ENCODE measurements at places on chromosomes 1 and 21.

GRCh38 chr1:24586970-24587820 is 31.3 kb downstream of the NCMAP start:
- DNase-seq = peak; percentile 73

DNA sequence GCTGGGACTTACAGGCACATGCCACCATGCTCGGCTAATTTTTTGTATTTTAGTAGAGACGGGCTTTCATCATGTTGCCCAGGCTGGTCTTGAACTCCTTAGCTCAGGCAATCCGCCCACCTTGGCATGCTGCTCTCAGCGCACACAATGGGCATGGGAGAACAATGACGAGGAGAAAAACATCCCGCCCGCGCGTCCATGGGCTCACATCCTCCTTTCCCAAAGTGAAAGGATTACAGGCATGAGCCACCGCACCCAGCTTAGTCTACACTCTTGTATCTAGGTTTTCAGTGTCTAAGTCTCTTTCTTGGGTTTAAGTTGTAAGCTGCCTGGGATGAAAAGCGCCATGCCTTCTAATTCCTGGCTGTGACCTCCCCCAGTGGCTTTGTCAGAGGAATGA is 37.9 kb downstream of the CDK18 start:
- no peak for DNase-seq

- DNase-seq = no peak
Measured at GRCh38 chr21:33902349-33902748, 13.3 kb downstream of the ATP5PO start.

- DNase-seq = no peak
Measured at GRCh38 chr21:34019402-34019801, 54.0 kb upstream of the MRPS6 start.

DNA sequence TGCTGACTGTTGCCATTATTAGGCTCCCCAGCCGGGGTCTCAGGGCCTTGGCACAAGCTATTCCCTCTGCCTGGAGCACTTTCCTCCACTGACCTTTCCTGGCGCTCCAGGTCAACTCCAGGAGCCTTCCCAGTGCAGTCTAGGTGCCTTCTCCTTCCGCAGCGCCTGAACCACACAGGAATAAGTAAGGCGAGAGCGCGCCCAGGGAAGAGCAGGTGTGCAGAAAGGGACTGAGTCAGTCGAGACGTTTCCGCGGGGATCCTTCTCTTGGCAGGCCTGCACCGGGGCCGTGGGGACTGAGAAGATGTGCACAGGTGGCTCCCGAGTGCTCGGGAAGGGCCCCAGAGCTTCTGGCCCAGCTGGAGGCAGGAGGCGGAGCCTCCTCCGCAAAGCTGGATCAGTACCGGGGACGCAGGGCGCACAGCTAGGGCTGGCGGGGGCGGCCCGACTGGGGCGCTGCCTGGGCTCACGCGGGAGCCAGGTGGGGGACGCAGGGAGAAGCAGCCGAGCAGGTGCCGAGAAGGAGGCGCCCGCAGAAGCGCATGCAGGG is 765 bp upstream of the BMP8A start:
- no peak for DNase-seq

GRCh38 chr1:93502571-93502970 is 54.7 kb downstream of the FNBP1L start:
- no peak for DNase-seq

DNA sequence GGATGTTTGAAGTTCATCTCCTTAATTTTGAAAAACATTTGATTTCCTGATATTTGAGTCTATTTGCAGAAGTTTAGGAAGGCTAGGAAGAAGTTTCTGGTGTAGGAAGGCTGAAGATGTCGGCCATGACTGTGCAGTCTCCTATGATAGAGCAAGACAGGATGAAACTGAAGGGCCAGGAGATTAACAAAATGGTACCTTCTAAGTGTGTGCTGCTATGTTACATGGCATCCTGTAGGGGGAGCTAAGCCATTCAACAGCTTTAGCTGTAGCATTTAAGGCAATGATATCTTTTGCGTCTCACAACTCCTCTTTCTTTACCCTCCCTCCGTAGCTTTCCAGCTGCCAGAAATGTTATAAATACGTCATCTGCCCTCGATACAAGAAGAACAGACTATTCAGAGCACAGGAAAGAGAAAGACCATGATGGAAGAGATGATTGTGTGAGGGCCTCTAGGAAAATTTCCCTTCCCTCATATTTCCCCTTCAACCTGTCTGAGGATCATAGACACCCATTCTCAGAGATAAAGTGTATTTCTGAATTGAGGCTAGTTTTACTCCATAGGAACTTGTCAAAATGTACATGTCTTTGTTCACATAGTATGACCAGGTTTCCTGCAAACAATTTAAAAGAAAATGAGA is 61.1 kb downstream of the XCL1 start:
- DNase-seq = peak; percentile 6

- DNase-seq = no peak
Measured at GRCh38 chr1:33141781-33142180, 40.1 kb downstream of the TRIM62 start.

DNA sequence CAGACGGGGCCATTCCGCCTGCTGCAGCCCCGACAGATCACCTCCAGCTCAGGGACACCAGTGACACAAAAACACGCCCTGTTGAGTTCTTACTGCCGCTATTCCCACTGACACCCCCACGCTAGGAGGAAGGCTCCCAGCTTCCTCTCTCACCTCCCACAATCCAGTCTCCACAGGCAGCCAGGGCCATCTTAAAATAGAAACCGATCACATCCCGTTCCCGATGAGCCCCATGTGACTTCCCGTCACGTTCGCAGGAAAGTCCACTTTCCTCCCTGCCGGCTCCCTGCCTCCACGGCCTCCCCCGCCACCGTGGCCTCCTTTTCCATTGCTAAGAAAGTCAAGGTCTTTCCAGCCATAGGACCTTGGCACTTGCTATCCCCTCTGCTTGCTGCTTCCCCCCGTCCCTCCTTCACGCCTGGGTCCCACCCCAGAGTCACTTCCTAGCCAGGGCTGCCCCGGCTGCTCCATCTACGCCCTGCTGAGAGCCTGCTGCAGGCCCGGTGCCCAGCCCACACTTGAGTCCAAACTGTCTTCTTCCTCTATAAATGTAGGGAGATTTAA is 24.0 kb upstream of the DDOST start:
- no peak for DNase-seq

GRCh38 chr1:206634365-206635079 is 814 bp upstream of the DYRK3 start:
- DNase-seq = peak; percentile 66

- no peak for DNase-seq
Measured at GRCh38 chr1:84042461-84042860, 43.5 kb upstream of the TTLL7 start.

- DNase-seq = peak; percentile 50
Measured at GRCh38 chr21:44764319-44765230, 37.0 kb downstream of the UBE2G2 start.

DNA sequence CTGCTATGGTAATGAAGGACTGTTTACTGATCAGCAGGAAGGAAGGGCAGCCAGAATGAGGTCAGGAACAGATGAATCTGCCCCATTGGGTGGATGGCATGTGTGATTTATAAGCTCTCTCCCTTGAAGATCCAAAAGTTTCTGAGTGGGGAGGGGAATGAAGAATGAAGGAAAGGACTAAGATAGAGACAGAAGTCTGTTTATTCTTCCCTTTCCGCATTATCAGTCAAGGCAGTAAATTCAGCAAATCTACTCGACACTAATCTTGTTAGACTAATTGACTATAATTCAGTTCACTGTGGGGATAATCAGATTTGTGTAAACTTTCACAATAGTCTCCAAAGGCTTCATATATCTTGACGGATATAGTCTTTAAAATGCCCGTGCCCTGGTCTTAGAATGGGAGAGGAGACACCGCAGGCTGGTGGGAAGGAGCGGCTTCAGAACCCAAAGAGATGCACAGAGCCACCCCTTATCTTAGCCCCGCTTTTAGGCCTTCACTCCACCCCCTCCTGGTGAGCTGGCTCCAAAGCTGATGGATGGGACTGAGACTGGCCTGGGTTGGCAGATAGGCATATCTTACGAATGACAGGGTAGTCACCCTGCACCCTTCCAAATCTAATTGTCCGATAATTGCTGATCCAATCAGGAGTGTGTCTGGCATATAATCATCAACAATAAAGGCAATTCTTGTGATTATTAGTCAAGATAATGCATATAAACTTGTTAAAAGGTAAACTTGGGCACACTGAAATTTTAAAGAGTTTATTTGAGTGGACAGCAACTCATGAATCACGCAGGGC is 76.0 kb upstream of the PPM1J start:
- DNase-seq = peak; percentile 81

GRCh38 chr1:193115629-193116227 is 6.1 kb upstream of the CDC73 start:
- DNase-seq = peak; percentile 11

DNA sequence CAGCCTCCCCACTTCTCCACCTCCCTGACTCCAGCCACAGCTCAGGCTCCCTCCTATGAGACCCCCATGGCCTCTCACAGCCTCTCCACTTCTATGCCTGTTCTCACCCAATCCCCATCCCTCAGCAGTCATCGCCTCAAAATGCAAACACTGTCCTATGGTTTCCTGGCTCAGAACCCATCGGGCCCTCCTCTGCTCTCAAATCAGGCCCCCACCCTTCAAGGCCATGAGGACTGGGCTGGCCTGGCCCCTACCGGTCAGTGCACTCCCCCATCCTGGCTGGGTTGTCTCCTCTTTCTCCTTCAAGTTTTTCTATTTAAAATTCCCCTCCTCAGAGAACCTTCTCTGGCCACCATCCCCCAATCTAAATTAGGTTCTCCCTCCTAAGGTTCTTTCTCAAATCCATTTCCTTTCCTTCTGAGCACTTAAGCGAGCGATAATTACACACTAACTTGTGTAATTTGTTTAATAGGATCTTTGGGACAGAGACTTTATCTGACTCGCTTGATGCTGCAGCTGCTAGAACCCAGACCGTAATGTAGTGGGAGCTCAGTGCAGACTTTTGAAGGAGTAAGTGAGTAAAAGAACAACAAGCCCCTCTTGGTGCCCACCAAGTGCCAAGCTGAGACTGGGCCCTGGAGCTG is 347.2 kb downstream of the MATN1 start:
- no peak for DNase-seq

GRCh38 chr1:5758859-5759578 is 233.2 kb downstream of the NPHP4 start:
- no peak for DNase-seq

GRCh38 chr1:45926330-45926729 is 122.9 kb downstream of the MAST2 start:
- no peak for DNase-seq

DNA sequence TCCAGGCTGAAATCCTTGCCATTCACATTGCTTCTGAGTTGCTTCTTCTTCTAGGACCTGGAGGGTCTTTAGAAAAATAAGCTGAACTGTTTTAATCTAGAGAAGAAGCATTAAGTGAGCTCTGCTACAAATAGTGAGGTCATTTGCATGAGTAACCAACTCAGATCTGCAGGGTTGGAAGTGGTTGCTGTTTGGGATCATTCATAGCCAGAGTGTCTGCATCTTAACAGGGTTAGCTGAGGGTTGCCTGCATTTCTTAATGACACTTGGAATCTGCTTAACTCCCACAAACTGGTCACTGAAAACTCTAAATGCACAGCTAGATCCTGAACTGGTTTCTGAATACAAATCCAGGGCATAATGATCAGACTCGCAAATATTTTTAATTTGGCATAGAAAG is 9.9 kb downstream of the CNIH3 start:
- DNase-seq = no peak

GRCh38 chr1:50328552-50328951 is 94.7 kb downstream of the DMRTA2 start:
- peak; percentile 85 for DNase-seq

GRCh38 chr1:154151311-154151710 is 3.6 kb downstream of the NUP210L start:
- DNase-seq = no peak

- DNase-seq = no peak
Measured at GRCh38 chr1:247294282-247294681, 37.4 kb downstream of the ZNF496 start.

DNA sequence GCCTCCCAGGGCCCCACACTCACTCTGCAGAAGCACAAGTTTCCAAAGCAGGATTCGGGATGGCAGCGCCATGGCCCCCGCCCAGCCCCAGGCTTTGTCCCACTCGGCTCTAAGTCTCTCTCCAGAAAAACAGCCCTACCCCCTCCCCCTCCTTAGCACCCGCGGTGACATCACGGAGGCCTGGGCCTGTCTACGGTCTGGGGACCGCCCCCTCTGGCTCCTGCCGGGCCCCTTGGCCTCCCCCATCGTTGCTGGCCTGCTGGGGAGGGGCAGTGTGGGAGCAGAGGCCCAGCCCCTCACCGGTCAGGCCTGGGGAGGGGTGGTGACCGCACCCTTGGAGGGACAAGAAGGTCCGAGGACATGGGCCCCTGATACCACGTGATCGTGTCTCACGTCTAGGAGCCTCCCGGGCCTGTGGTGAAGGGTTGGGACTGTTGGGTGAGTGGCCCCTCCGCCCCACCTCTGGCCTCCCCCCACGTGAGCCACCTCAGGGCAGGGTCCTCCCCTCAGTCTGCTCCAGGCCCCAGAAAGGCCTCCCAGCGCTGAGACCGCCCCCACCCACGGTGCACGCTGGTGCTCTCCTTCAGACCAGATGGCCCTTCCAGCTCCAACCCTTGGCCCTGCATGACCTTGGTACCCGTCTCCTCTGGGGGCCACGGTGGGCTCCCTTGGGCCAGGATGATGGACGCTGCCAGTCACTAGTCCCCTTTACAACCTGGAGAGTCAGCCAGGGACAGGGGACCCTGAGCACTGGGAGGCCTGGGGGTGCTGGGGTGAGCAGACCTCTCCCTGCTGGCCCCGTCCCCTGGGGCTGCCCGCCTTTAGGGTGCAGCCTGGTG is at the start of gene MXRA8:
Gene MXRA8 (minus strand): TSS at position 123 of the 839 bp plus-strand sequence. CDS start 51 bp downstream, at position 72.
- DNase-seq = no peak

DNA sequence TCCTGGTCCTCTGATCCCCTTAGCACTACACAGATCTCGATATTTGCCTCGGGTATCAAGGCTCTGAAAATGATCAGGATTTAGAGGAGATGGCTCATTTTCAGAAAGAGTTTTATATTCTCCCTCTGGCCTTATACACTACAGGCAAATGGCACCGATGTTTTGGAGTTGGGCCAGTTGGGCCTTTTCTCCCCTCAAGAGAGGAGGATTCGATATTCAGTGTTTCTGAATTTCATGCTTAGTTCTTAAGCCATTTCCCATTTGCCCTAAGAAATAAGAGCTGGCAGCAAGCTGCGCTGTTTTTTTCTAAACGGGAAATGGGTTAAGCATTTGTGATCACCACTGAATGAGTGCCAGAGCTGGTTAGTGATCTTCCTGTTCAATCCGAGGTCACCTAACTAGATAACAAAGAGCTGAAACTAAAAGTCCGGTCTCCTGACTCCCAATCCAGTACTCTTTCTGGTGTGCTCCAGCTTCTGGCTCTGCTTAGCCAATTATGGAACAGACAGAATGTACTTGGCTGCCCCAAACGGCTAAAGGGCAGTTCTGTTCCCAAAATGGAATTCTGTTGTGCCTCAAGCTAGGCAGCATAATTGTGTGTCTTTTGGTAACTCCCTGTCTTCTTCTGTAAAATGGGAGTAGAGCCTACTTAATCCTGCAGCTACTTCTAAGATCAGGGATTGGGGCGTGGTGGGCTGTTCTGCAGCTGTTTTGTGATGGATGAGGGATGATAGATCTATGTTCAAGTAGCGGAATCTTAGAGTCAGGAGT is 1.2 kb upstream of the CPT2 start:
- no peak for DNase-seq

GRCh38 chr1:31798086-31798432 is 17.8 kb downstream of the SPOCD1 start:
- DNase-seq = no peak

All from SK-N-SH (cell line).